ENCODE measurements at places on chromosomes 12 and 14.

DNA sequence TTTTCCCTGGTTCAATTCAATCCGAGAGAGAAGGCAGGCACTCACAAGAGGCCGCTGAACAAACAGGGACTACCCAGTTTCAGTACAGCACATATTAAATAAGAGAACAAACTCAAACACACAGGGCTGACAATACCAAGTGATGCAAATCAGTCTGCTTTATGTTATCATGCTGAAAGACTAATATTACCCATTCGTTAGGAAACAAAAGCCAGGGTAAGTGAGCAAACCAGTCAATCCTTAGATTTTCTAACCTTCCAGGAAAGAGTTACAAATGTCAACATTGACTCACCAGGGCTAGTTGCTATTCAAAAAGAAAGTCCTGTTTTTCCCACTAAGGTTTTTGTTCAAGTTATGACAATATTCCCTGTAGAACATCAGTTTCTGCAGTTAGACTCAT, 246.2 kb downstream of the C12orf42 start:
- no peak for DNase-seq

DNA sequence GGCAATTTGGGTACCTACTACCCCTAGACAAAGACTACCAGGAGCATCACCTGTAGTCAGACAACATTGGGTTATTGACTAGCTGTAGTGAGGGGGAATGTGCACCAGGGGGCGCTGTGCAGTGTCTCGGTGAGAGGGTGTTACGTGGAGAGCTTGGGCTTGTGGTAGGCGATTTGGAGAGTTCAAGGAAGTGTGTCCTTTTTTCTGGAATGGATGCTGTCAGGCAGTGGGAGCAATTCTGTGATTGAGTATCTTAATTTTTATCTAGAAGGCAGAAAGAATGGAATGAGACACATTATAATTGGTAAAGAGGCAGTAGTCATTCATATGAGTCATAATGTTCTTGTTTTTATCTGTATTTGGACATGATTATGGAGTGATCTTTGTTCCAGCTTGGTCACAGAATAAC, 187.7 kb downstream of the GALC start:
- peak; percentile 29 for DNase-seq

DNA sequence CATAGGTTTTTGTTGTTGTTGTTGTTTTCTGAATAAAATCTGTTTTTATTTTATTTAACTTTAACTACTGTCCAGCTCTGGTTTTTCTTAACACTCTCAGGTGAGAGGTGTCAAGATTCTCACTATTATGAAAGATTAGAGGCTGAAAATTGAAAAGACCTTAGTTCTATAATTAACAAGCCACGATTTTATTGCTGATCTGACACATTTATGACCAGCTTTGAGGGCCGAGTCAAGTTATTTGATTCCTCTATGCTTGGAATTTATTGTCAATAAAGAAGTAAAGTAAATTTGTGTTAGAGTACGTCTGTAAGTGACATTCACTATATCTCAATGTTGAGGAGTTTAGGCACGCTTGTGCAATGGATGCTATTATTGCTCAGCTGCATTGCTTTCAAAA, 808.8 kb downstream of the GALC start:
- no peak for DNase-seq

DNA sequence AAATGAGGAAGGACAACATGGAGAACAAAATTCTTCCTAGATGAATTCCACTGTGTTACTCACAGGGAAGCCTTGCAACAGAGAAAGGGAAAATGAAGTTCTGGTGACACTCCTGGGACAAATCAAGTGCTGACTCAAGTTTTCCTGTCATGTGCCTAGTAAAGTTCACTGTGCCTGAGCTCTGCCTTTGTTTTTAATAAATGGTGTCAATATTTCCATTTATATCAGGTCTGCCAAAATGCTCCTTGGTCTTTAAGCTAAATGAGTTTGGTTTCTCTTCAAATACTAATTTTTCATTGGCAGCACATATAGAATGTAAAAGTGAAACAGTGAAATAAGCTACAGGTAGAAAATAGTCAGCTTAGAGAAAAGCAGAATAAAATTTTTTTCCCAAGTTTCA, 33.0 kb downstream of the HIGD1C start:
- no peak for DNase-seq

DNA sequence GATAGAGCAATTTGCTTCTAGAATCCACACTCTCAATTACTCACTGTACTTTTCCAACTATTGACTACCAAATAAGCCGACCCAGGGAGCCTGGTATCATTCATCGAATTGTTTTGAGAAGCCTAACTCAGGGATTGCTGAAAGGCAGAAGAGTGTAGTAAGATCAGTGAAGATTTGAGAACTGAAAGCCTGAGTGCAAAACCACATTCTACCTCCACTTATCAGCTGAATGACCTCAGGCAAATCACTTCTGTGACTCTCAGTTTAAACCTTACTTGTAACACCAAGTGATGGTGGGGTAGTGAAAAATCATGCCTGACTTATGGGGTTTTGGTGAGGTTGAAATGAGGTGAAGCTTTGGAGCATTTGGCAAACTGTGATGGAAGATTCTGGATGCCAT, 126.1 kb upstream of the MAX start:
- no peak for DNase-seq

DNA sequence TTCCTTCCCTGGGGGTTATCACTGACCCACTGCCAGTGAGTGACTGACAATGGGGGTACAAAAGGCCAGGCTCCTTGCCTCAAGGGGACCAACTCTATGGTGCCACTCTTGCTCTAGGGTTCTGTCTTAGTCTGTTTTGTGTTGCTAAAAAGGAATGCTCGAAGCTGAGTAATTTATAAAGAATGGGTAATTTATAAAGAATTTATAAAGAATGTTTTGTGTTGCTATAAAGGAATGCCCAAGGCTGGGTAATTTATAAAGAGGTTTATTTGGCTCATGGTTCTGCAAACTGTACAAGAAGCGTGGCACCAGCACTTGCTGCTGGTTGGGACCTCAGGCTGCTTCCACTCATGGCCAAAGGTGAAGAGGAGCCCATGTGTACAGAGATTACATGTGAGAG, 15.8 kb upstream of the RASSF8 start:
- no peak for DNase-seq

DNA sequence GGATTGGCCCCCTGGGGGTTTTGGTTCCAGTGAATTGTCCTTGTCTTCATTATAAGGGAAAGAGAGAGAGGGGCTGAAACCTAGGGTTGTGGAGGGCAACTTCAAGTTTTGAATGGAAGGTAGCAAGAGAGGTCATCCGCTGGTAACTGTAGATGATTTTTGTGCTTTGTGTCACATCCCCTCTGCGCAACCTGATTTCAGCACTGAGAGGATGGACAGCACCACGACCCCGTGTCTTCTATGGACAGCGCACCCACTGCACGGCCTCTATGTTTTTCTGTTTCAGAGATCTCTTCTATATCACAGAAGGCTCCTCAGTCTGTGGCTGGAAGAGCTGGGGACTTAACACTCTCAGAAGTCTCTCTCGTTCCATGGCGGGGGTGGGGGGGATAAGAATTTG, 127.0 kb upstream of the RPH3A start:
- no peak for DNase-seq

DNA sequence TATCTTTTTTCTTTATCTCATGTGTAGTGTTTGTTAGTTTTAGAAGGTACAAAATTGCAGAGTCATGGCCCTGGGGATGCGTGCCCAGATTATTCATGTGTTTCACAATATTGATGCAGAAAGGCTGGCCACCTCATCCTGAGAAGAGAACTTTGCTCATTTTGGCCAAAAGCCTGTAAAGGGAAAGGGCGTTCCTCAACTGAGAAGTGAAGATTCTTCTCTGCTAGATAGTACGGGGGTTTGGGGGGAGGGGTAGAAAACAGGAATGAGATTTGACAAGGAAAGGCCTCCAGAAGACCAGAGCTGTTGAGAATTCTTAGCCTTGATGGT, 1.7 kb downstream of the MGST1 start:
- no peak for DNase-seq

DNA sequence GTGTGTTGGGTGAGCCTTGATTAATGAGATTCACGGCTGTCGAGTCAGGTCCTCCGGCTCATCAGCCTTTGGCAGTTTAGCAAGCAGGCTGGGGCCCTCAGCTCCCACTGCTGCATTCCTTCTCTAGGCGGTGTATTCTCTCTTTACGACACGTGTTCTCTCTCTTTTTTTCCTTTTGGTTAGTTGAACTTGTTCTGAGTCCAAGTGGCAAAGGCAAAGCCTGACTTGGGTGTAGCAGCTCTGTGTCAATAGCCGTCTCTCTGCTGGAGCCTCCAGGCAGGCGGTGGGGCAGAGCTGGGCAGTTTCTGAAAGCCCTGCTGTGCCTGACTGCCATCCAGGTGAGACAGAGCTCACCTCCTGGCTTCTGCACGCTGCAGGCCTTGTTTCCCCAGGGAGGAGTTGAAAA, 46.6 kb downstream of the SUSD6 start:
- no peak for DNase-seq

DNA sequence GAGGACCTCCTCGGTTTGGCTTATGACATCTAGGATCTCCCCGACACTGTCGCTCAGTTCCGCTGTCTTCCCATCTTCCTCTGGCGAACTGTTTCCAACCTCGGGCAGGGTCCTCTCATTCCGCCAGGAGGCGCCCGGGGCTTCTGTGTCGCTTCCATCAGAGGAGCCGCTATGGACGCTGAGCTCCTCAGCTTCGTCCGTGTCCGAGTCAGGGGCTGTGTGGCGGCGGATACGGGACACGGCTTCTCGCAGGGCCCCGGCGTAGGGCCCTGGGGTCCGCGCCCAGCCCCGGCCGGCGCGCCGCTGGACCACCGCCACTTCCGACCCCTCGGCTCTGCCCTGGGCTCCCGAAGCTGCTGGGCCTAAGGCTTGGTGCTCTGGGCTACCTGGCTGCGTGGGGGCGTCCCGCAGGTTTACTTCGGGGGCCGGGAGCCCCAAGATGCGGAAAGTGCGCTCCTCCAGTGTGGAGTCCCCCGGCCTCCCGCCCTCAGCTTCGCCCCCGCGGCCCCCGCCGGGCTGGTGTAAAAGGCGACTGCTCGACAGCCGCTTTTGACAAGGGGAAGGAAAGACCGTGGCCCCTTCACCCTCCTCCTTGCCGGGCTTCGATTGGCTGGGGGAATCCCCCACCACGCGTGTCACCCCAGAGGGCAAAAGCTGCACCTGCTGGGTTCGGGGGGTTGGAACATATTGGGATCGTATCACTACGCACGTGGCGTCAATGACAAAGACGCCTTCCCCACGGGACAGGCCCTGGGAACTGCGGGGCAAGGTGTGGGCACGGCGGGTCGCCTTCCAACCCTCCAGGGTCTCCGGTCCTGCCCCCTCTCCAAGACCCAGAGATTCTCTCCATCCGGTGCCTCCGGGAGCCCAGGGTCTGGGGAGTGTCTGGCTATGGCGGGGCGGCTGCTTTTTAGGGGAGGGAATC, 2.1 kb downstream of the DDN start:
- DNase-seq: peak; percentile 71

DNA sequence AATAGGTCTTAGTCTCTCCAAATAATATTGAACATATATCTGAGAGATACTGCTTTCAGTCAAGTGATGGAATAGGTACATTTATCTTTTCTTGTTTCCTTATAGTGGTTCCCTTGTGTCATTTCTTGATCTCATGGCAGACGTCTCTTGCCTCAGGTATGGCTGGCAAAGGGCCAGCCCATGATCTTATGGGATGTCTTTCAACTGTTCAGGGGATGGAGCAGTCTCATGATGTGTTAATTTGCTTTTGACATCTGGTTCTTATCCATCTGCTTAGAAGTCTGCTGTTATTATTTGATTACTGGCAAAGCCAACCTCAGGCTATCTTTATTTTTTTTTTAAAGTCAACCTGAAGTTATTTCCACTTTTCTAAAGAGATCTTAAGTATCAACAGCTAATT, 262.9 kb downstream of the TMEM117 start:
- no peak for DNase-seq

Measured in CD4-positive, alpha-beta T cell treated with Interleukin-17A for 1 hour (primary cell).